ENCODE measurements at places on chromosomes 16 and 17.

GRCh38 chr17:76383546-76384221 is 725 bp upstream of the SPHK1 start:
- DNase-seq: peak; percentile 71

GRCh38 chr16:2250652-2251295 is 613 bp downstream of the ECI1 start:
- DNase-seq: no peak

DNA sequence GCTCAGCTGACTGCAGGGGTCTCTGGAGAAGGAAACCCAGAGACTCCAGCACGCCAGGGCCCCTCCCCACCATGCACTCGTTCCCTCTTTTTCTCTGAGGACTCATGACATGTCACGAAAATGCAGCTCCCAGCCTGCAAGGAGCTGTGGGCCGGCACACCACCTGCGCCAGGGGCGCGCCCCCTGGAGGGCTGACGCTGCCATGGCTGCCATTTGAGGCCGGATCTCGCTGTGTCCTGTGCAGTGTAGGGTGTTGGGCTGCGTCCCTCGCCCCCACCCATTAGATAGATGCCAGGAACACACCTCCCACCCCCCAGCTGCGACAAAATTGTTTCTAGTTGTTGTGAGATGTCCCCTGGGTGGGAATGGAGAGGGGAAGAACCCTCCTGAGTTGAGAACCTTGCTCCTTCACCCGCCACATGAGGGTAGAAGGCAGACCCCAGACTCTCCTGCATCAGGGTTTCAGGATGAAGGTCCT is 8.2 kb downstream of the SYNGR2 start:
- peak; percentile 31 for DNase-seq

DNA sequence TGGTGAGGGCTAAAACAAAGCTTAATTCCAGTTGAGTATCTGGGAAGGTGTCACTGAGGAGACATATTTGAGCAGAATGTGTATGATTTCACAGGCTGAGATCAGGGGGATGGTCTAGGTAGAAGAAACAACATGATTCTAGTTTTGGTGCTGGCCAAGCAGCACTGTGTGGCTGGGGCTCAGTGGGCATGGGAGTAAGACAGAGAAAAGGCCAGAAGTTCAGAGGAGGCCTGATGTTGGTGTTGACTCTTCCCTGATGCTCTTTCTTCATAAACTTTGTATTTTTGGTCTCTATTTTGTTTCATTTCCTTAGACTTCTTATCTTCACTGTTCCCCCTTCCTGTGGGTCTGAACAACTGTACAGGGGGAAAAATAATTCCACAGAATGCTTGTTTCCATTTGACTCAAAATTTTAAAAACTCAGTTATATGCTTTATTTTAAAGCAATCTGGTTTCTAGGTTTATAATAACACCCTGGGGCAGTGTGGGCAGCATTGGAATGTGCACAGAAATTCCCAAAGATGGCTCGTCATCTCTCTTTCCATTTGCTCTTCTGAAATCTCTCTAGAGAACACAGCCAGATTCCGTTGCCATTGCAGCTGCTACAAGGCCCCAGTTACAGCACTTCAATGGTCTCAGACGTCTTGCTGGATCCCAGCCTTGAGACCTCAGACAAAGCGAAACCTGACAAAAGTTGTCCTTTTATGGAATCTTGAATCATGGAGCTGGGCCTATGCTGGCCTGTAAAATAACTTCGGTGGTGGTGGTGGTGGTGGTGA is 68.3 kb downstream of the SNX11 start:
- peak; percentile 86 for DNase-seq

DNA sequence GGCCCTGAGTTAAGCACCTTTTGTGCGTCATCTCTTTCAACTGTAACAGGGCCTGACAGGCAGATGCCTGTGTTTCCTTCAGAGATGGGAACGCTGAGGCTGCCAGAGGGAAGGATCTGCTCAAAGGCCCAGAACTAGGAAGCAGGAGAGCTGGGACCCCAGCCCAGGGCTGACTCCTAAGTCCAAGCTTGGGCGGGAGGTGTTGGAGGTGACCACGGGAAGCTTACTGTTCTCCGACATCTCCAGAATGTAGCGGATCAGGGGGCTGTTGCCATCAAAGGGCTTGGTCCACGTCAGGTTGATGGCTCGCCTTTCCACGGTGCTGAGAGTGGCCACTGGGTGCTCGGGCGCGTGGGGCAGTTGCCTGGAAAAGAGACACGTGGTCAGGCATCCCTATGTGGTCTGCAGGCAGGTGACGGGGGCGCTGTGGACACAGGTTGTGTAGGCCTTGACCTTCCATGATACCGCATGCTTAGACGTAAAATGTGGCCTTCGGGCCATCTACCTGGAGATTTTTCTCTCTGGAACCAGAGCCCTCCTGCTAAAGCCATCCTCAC is 111.4 kb upstream of the CDC42EP4 start:
- no peak for DNase-seq

- no peak for DNase-seq
Measured at GRCh38 chr17:68349157-68349556, 57.9 kb downstream of the ARSG start.

GRCh38 chr17:50075446-50076032 is 19.6 kb upstream of the PDK2 start:
- no peak for DNase-seq

DNA sequence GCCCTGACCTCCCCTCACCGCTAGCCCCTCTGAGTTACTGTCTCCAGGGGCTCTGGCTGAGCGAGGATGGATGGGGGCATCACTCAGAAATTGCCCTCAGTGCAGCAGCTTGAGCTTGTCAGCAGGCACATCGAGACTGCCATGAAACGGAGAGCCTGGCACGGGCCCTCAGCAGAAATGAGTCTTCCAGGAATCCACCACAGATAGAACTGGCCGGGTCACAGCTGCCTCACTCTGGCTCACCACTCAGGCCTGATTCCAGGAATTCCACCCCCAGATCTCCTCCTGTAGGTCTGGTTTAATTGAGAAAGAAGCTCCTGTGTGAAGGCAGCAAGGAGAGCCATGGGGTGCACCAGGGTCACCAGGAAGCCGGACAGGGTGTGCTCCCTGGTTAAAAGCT is 85.5 kb downstream of the GSG1L start:
- DNase-seq: no peak

GRCh38 chr17:50618300-50618699 is 16.4 kb upstream of the ABCC3 start:
- DNase-seq: peak; percentile 57

DNA sequence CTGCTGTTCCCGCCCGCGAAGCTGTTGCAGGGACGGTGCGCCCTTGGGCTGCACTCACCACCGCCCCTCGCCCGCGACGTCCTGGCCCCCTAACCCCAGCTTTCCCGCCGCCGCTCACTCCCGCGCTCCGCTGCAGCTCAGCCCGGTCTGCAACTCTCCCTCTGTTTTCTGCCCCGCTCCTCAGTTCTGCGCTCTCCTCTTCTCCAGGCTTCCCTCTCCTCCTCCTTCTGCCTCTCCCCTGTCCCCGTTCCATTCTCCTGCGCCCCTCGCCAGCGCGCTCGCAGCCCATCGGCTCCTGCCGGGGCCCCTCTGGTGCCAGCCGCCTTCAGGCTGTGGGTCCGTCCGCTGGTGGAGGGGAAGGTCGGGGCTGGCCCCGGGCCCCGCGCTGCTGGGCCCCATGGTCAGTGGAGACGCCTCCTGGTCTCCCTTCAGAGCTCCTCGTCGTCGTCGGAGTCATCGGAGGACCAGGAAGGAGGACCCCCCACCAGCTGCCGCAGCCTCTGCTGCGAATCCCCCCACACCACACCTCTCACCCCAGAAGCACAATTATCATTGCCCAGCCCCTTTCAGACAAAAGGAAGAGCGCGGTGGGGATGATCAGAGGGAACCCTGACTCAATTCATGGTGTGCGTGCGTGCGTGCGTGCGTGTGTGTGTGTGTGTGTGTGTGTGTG is 223.2 kb upstream of the FOXF1 start:
- DNase-seq: no peak

DNA sequence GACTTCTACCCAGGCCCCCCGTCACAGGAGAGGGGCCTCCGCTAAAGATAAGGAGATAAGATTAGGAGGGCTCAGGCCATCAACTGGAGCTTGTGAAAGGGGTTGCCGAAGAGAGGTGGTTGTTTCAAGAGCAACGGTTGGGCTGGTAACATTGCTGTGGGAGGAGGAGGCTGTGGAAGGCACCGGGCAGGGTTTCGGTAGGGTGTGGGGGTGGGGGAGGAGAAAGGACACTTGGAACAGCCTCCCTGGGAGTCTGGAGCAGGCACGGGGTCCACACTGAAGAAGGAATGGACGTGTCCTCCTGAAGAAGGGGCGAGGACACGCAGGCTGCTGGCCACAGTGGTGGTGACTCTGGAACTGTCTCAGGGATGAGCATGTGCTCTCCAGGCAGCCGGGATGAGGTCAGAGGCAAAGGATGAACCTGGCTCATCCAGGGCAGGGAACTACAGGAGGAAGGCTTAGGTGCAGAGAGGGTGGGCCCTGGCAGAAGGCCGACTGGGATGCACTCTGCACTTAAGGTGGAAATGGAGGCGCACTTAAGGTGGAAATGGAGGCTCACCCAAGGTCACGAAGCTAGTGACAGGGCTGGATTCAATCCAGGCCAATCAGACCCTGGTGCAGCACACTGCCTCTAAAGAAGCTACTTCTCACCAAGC is 1.2 kb upstream of the EPX start:
- no peak for DNase-seq

GRCh38 chr16:75621170-75621477 is 2.0 kb downstream of the ADAT1 start:
- DNase-seq: peak; percentile 32

- no peak for DNase-seq
Measured at GRCh38 chr17:348692-349425, 3.7 kb downstream of the RPH3AL start.

- no peak for DNase-seq
Measured at GRCh38 chr17:17844079-17844478, 7.3 kb upstream of the SREBF1 start.

- DNase-seq: no peak
Measured at GRCh38 chr17:73105431-73105830, 12.9 kb upstream of the SLC39A11 start.

GRCh38 chr17:7479213-7480088 is at the start of gene ZBTB4:
Gene ZBTB4, minus strand, starts transcription at chr17:7479631. Its CDS starts 12,830 bp downstream, at chr17:7466801.
- DNase-seq: peak; percentile 57

GRCh38 chr17:32927724-32928585 is at the start of gene TMEM98:
Gene TMEM98, plus strand, starts transcription at chr17:32928153. Its CDS starts 3,376 bp downstream, at chr17:32931529.
- peak; percentile 36 for DNase-seq

DNA sequence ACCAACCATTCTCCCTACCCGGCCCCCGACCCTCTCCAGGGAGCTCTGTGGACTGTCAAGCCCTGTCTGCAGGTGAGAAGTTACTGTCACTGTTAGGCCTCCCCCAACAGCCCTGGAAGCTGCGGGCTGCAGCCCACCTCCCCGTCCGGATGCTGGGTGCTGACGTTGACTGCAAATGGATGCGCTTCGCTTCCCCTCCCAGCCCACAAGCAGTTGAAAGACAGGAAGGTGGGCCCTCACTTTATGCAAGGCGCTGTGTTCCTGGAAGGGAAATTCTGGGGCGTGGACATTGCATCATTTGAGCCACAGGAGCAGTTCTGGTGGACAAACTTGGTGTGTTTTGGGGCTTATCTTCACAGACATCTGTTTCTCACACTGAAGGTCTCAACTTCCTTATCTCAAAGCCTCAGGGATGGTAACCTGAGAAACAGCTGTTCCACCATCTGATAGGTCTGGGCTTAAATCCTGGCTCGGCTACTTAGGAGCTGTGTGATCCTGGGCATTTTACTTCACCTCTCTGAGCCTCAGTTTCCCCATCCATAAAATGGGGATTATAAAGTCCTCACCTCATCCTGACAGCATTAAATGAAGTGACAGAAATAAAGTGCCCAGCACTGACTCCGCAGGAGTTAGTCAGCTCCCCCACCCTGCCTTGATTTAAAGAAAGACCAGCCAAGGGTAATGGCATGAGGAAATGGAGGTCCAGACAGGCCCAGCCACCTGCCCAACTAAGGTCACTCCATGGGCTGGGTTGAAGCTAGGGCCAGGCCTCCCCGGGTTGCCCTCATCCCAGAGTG is 4.6 kb upstream of the DRC7 start:
- DNase-seq: no peak

- DNase-seq: peak; percentile 87
Measured at GRCh38 chr17:14302431-14303099, 1.7 kb downstream of the HS3ST3B1 start.

DNA sequence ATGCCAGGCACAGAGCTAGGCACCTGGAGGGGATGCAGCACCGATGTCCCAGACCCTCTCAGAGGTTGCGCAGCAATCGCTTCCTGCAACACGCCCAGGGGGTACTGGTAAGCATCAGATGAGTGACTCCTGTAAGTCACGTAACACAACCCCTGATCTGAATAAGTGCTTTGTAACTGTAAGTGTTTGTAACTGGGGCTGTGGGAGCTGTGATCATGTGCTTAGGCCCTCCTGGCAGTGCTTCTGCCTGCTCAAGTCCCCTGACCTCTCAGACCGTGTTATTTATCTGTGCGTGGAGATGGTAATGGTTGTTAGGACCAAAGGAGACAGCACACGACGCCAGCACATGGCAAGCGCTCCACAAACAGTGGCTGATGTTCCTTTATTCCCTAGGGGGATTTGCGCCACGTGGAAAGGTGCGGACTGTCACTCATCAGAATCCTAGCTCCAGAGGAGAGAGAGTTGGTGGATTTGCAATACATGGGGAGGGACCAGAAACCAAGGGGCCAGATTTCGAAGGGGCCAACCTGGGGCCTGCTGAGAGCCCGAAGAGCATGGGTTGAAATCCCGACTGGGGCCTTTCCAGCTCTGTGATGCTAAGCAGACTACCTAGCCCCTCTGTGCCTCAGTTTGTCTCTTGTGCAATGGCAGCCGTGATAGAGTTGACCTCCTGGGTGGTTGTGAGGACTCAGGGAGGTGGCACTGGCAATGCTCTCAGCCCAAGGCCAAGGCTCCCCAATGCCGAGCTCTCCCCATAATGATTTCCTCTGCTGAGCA is 151.8 kb downstream of the IRF8 start:
- DNase-seq: no peak

DNA sequence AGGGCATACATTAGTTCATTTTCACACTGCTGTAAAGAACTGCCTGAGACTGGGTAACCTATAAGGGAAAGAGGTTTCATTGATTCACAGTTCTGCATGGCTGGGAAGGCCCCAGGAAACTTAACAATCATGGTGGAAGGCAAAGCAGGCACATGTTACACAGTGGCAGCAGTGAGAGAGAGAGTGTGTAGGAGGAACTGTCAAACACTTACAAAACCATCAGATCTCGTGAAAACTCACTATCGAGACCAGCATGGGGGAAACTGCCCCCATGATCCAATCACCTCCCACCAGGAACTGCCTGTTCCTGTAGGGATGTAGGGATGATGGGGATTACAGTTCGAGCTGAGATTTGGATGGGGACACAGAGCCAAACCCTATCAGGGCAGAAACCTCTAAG is 17.2 kb downstream of the NUBP1 start:
- DNase-seq: no peak

GRCh38 chr16:61590577-61590976 is 445.7 kb downstream of the CDH8 start:
- DNase-seq: no peak

Measured in fibroblast of skin of back (primary cell).